ENCODE measurements at places on chromosomes 12 and 14.

DNA sequence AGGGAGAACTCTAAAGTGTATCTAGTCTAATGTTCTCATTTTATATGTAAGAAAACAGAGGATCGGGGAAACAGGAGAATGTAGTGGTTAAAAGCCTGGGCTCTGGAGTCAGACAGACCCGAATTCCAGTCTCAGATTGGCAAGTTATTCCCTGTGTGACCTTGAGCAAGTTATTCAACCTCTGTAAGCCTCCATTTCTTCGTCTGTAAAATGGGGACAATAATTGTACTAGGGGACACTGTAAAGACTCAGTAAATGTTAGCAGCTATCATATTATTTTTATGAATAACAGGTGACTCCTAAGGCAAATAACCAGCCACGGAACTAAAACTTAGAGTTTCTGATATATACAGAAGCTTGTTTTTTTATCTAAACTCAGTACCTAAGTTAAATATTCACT lies 152.1 kb downstream of the APAF1 start:
- no peak for DNase-seq

- DNase-seq, result no peak
These were observed 59.1 kb downstream of the DIO2 start for GRCh38 chr14:80152166-80152565.

GRCh38 chr12:88691811-88692210 lies 111.5 kb upstream of the KITLG start:
- no peak for DNase-seq

DNA sequence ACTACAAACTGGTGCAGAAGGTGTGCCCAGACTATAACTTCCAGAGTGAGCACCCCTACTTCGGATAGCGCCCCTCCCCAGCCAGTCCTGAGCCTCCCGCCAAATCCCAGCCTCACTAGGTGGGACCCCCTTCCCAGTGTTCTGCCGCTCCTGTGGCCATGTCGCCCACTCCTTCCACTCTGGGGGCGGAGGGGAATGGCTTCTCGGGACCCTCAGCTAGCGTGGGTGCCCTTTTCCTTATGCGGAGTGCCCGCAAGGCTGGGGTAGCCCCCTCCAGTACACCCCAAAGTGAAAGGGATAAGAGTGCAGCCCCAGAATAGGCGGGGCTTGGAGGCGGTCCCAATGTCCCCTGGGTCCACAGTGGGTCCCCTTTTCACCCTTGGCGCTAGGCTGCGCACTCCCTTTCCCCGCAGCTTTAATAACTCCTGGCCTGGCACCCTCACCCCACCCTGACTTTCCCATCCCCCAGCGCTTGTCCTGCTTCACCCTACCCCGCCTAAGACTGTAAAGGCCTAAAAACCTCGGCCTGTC lies 3.8 kb upstream of the SHMT2 start:
- no peak for DNase-seq

- DNase-seq, result no peak
These were observed 1299.8 kb upstream of the TMEM132C start for GRCh38 chr12:126967152-126967551.

- peak; percentile 54 for DNase-seq
These were observed at the start of gene MMP19 for GRCh38 chr12:55842681-55843429. Gene MMP19 (minus strand): TSS chr12:55842936. CDS start chr12:55842830, 106 bp downstream.

- DNase-seq, result no peak
These were observed 197.8 kb upstream of the FRMD6 start for GRCh38 chr14:51453869-51454268.

DNA sequence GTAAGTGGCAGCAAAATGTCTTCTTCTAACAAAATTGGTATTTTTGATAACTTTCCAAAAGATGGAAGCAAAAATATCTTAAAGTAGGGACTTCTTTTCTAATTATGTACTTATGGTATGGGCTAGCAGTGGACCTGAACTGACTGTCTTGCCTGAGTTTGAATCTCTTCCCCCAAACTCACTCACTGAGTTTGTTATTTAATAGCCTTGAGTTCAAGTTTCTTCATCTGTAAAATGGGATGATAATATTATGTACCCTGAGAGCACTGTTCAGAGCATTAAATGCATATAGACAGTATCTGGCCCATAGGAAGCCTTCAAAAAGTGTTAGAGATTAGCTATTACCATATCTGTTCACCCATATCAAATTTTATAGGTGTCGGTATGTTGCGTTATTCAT lies 210.4 kb upstream of the NUDT4 start:
- no peak for DNase-seq

DNA sequence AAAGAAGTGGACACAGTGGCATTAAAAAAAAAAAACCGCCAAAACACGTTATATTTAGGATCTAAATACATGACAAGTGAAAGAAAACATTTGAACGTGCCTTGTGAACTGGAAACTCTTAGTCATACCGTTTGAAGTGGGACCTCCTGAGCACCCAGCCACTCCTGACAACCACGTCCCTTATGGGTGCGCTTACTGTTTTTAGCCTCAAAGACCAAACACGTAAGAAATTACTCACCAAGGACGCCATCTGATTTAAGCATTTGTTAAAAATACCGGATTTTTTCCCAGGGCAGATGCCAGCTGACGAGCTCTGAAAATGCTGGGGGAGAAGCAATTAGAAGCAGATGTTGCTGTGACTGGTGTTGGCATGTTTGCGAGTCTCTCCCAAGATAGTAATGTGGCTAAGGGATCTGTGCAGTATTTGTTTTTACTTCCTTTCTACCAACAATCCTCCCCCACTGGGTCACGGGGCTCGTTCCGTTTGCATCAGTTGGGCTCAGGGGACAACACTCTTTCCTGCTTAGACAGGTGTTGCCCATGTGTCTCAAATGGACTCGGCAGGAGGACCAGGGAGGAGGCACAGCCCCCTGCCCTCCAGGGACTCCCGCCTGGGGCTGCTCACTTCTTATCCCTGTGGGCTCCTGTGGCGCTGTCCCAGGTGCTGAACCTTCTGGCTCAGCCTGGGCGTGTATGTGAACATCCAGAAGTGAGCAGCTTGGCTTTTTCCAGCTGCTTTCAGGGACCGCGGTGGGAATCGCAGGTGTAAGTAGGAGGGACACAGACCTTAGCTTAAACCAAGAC lies 101.0 kb downstream of the BEGAIN start:
- peak; percentile 90 for DNase-seq

DNA sequence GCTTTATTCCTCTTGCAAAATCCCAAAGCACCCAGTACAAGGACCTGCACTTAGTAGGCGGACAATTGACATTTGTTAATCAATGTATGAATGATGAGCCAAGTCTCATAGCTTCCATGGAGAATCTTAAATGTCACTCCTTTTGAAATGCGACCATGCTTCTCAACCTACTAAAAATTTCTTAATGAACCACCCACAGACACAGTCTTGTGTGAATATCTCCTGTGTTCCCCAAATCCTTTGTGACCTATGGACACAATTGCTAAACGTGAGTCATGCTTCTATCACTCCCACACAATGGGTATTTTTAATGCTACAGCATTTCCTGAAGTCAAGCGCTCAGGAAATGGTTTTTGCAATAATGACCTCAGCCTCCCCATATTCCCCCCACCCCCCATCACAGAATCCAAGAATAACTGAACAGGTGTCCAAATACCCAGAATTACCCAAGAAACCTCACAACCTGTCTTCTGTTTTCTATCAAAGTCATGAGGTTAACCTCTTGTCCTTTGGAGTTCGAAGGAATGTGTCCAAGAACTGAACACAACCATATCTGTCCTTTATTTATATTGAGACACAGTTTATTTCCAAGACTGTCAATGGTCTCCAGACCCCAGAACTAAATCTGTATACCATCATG lies 163.6 kb upstream of the PLEKHG7 start:
- DNase-seq, result peak; percentile 6
